ENCODE measurements at places on chromosomes 12 and 14. TPM values are rescaled to one million over a fixed set of nuclear protein-coding genes. Genes with fewer than 3 reads are reported as not detected.
A peak's percentile ranks its signal among the peaks of the same experiment; 100 is the strongest.

The CFAP54 gene
- not detected for polyA plus RNA-seq

DNA sequence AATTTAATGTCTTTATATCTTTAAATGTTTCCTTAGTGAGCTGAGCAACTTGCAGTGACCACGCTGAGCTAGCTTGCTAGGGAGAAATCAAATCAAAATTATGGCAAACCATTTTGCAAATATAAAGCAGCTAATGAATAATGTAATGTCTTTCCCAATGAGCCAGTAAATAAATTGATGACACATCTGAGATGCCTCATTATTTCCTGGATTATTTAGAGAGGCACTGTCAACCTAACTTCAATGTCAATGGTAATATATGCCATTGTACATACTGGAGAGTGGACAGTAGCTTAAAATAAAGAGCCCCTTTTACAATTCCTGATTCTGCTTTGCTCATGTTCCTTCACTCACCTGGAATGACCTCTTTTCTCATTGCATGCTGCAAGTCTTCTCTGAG lies 182.6 kb downstream of the PHLDA1 start:
- no peak for DNase-seq

- DNase-seq, result no peak
Measured at GRCh38 chr12:116196226-116196625, 81.3 kb downstream of the MED13L start.

DNA sequence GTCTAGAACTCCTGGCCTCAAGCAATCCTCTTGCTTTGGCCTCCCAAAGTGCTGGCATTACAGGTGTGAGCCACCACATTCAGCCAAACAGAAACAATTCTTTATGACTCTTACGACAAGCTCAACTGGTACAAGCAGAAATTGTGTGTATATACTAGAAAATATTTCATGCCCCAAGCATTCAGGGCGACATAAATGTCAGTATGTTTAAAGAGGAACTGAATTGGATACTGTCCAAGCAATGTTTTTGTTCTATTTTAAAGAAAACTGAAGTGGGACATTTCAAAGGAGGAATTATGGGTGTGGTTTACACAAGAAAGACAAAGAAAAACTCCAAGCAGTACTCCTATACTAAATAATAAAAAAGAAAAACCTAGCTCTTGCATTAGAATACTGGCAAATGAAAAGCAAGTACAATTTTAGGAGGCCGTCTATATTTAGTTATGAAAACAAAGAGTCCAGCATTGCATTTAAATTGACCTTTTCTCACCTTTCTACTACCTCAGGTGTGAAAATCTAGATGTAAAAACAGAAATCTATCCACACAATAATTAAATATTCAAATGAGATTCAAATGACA lies 48.9 kb downstream of the PPP1R12A start:
- peak; percentile 19 for DNase-seq

DNA sequence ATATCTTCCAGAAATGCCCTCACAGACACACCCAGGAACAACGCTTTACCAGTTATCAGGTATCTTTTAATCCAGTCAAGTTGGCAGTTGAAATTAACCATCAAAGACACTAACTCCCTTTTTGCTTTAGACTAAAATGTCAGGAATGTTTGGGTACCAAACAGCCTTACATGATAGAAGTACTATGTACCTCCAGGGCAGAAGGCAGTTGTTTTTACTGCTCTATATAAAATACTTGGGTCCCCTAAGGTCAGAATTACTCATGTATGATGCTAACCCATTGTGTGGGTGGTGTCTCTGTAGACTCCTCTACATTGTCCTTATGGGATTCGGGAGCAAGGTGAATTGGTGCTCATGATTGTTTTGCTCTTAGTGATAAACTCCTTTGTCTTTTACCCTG lies 492.5 kb upstream of the FLRT2 start:
- no peak for DNase-seq

Data from CD14-positive monocyte (primary cell).